Substantia nigra (tissue), 51 donors: ENCODE measurements at places on chromosomes 7 and 10.

DNA sequence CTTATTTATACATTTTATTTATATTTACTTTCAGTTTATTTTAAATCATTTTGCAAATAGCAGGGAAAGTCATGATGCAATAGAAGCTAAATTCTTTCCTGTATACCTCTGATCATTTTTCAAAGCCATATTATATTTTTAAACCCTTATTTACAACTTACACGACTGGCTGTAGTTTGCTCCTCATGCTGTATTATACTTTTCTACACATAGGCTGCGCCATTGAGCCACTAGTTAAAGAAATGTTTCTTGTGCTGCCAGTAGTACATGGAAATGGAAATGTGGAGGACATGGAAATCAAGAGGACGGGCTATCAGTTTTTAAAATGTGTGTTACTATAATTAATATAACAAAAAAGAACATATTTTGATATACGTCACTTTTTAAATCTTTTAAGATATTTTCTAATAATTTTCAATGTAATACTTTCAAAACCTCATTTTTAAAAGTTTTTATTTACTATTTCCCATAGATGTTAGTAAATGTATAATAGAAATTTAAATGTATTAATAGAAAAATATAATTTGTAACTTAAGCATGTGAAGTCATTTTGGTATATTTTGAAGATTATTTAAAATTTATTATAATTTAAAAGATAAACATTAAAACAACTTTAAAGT is 118.5 kb downstream of the VTI1A start:
- no peak for DNase-seq

DNA sequence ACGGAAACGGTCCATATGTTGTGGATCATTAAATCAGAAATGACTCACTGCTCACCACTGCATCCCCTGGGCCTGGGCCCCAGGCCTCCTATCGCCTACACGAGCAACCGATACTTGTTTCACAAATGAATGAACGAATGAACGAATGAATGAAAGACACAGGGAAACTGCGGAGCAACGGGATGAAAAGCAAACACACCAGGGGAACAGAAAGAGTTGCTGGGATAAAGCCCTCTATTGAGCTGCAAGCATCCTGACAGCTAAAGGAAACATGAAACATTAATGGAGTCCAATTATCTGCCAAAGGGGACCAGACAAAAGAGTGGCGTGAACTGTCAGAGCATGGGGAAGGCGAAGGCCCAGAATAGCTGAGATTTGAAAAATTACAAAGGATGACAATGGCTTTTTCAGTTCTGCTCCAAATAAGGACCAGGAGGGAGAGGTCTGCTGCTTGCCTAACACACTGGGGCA is 92.1 kb downstream of the GRB10 start:
- DNase-seq: no peak

- DNase-seq: no peak
These were observed 57.4 kb downstream of the HIBADH start for GRCh38 chr7:27605283-27605682.

DNA sequence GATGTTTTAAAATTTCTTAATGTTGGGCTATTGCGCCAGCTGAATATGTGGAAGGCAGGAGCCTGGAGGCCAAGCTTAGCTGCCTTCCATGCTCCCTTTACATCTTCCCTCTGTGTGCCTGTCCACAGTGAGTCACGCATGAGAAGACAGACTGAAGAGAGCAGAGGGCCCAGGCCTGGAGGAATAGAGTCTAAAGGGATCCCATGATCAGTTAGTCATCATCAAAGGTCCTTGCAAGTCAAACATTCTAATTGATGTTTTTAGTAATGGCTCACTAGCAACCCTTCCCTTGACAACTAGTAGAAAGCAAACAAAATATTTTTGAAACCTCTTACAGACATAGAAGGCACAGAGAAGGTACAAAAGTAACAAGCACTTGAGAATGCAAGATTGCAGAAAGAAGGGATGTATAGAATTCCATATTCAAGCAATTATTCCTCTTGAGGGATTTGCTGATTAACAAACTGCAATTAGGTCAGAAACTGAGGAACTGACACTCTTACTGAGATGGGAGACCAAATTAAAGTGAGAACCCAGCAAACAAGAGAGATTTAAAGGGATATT is 30.7 kb upstream of the APBB1IP start:
- no peak for DNase-seq

- DNase-seq: no peak
These were observed 83.1 kb upstream of the HABP2 start for GRCh38 chr10:113469796-113470195.

DNA sequence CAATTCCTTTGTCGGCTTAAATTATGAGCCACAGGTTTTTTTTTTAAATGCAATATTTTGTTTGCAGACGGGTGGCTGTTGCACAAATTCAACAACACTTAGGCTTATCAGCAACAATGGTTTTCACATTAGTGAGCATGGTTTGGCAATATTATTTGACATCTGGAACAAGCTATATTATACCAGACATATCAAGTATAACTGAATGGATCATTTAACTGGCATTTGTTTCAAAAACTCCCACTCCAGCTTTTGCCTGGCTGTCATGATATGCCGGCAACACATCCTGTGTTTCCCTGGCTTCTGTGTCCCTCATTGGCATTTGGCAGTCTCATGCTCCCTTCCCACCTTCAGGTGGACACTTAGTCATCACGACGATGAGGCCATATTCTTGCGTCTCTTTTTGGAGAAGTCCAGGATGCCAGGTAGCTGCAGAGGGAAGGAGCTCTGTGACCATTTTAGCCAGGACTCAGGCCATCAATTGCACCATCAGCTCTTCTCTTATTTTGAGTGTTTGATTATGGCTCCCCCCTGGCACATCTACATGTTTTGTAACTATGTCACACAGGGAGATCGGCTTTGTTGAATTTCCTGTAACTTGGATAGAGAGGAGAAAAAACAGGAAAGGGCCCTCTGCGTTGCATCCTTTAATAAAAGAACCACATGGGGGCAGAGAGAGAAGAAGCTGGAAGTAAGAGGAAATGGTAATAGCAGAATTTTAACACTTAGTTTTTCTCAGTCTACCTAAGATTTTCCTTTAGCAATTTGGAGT is 413.9 kb downstream of the LRMDA start:
- no peak for DNase-seq

- DNase-seq: no peak
These were observed 16.3 kb downstream of the SH2D4B start for GRCh38 chr10:80554050-80554449.

DNA sequence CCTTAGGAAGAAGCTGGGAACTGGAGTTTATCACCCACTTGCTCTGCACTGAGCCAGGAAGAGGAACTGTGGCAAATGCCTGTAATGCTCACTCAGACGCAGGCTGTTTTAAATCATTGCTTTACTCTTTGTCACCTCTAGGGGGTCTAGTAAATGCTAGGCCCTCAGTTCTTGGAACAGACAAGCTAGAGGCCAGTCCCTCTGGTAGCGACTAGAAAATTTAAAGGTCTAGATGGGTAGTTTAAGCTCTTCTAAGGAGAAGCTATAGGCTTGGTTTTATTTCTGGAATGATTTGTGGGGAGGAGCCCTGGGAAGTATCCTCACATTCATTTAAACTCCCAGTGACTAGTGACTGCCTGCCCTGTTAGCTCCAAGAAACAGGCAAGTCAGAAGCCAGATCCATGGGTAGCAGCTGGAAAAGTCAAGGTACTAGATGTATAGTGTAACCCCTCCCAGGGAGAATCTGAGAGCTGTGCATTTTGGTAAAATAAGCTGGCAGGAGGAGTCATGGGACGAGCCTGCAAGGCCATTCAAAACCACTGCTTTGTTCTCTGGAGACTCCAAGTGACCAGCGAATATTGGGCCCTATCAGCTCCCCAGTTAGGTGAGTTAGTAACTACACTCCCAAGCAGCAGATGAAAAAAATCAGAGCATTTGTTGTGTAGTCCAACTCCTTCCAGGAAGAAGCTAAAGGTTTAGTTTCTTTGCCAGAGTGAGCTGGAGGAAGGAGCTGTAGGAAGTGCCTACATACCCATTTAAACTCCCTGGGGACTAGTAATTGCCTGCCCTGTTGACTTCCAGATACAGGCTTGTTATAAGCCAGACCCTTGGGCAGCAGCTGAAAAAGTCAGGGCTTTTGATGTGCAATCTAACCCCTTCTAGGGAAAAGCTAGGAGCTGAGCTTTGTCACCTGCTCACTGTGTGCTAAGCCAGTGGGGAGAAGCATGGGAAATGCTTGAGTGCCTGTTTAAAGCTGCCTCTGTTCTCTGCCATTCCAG is 68.9 kb downstream of the DYNC1I1 start:
- DNase-seq: no peak

GRCh38 chr7:8185926-8186683 is 75.9 kb downstream of the ICA1 start:
- no peak for DNase-seq

- DNase-seq: no peak
These were observed 2.4 kb downstream of the BLVRA start for GRCh38 chr7:43760861-43761260.

GRCh38 chr10:77817541-77817940 is 109.0 kb downstream of the DLG5 start:
- DNase-seq: no peak

GRCh38 chr7:36690514-36691187 is 33.6 kb downstream of the AOAH start:
- no peak for DNase-seq

- no peak for DNase-seq
These were observed 9.3 kb upstream of the COBL start for GRCh38 chr7:51325908-51326307.

GRCh38 chr10:118472415-118473304 is 122.8 kb downstream of the PRLHR start:
- no peak for DNase-seq

GRCh38 chr7:96173781-96174180 is 148.1 kb downstream of the SLC25A13 start:
- DNase-seq: no peak

DNA sequence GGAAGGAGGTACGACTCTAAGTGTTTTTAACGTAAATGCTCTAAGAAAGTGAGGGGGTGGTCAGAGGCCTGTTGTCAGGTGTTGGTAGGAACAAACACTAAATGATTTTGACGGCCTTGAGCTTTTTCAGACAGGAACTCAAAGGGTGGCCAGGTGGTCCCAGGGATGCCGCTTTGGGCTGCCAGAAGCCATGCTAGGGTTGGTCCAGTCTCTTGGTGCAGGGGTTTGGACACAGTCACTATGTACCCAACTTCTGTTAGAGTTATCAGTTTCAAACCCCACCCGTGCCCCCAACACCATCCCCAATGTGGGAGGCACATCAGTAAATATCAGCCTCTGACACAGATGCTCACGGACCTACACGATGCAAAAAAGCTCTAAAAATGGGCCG is 9.3 kb downstream of the ATP6V0E2 start:
- DNase-seq: no peak

DNA sequence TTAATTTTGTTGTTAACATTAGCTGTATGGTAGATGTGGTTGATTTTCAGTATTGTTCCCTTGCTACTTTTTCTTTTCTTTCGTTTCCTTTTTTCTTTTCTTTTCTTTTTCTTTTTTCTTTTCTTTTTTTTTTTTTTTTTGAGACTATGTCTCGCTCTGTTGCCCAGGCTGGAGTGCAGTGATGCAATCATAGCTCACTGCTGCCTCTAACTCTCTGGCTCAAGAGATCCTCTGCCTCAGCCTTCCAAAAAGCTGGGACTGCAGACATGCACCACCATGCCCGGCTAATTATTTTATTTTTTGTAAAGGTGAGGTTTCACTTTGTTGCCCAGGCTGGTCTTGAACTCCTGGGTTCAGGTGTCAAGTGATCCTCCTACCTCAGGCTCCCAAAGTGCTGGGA is 14.4 kb downstream of the SLC26A3 start:
- no peak for DNase-seq

DNA sequence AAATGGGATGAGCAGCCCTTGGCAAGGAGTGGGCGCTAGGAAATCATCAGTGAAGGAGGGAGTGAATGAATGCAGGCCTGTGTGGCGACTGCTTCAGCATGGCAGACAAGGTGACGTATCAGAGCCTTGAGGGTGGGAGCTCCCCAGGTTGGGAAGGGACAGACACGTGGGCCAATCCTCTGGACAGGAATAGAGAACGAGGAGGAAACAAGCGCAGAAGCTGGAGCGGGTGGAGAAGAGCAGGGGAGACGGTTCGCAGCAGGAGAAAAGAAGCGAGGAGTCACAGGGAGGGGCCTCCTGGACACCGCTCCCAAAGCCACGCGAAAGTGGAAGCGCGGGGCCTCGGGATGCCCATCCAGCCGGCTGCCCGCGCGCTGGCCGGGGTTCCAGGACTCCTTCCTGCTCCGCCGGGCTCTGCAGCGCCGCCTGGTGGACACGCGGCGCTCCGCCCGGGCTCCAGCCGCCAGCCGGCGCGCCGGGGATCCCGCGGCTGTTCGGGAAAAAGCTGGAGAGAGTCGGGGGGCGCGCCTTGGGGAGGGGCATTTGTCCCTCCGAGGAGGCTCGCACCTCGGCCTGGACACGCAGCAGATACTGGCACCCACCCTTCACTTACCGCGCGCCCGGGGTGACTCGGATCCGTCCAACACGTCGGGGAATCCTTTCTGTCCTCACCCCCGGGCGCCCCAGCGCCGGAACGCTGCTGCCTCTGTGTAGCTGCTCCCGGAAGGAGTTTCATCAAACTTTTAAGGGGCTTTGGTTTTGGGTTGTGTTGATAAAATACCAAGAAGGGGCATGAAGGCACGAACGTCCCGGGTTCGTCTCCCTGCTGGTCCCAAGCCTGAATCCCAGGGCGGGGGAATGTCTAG is 6.3 kb downstream of the ZNF503 start:
- no peak for DNase-seq

DNA sequence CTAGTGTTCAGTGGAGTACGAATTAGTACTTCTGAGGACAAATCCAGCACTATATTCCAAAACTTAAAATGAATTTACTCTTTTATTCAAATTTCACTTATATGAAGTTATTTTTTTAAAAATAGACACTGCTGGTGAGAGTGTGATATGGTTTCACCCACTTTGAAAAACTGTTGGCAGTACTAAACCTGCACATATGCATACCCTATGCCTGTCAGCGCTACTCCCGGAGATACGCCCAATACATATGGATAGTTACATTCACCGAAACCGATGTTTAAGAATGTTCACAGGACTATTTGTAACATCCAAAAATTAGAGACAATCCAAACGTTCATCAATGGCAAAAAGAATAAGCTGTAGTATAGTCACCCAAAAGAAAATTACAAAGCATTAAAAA is 69.6 kb downstream of the UBE2H start:
- no peak for DNase-seq

DNA sequence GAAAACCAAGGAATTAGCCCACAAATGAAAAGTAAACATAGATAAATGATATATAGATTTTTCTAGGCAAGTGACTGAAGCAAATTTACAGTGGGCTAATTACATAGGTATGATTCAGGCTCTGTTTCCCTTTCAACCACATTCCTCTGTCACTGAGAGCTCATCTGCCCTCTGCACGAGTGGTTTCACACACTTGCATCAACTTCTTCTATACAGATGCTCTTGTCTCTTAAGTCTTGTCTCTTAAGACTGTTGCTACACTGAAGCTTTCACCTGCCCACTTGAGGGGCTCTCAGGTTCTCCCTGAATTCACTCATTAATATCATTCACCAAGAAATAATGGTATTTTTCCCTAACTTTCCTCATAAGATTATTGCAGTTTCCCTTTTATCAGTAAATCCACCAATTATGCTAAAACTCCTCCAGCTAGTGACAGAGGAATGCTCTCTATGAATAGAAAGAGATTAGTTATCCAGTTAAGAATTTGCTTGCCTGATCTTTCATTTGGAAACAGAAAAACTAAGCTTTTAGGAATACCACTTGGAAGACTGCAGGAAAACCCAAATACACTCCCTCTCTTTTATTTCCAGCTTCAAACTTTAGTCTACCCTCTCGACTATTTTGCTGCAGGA is 95.7 kb downstream of the ELAPOR2 start:
- DNase-seq: no peak

- DNase-seq: no peak
These were observed 16.0 kb downstream of the PAPSS2 start for GRCh38 chr10:87675396-87676376.

GRCh38 chr7:123415625-123416024 is 118.8 kb downstream of the IQUB start:
- DNase-seq: no peak
